ENCODE measurements at places on chromosomes 12 and 14.
A peak's percentile ranks its signal among the peaks of the same experiment; 100 is the strongest.

DNA sequence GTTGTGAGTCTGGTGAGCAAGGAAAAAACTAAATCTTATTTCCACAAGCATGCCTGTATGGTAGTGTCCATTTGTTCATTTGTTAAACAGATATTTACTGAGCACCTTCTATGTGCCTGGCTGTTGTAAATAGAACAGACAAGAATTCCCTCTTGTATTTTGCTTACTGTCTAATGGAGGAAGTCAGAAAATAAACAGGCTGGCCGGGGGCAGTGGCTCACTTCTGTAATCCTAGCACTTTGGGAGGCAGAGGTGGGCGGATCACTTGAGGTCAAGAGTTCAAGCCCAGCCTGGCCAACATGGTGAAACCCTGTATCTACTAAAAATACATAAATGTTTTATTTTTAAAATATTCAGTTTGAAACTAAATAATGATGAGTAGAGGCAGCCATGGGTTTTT lies 79.3 kb downstream of the GTF2A1 start:
- DNase-seq = no peak

- no peak for DNase-seq
Measured at GRCh38 chr14:60189923-60190840, 25.0 kb upstream of the DHRS7 start.

GRCh38 chr12:25197608-25198007 lies 2.6 kb downstream of the ETFRF1 start:
- no peak for DNase-seq

DNA sequence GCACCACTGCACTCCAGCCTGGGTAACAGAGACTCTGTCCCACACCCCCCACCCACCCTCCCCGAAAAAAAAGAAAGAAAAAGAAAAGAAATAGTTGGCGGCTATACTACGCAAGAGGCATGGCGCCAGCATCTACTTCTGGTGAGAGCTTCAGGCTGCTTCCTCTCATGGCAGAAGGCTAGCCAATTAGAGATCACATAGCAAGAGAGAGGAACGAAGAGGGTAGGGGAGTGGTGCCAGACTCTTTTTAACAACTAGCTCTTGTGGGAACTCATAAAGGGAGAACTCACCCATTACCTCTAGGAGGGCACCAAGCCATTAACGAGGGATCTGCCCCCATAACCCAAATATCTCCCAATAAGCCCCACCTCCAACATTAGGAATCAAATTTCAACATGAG lies 6.2 kb downstream of the DENND5B start:
- no peak for DNase-seq

DNA sequence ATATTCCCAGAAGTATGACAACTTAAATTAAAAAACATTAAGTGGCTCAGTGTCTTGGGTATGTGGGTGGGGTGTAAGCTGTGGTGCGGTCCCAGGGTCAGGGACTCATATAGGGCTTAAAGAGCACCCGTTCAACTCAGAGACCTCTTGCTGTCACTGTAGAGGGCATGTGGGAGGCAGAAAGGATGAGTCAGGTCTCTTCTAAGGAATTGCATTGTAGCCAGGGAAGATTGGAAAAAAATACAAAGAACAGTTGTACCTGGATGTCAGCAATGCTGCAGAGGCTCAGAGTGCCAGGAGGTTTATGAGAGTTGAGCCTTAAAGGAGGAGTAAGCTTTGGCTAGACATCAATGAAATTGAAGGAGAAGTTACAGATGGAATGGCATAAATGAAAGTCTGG lies 104.1 kb downstream of the MYRFL start:
- DNase-seq = no peak

- no peak for DNase-seq
Measured at GRCh38 chr12:119245904-119246494, 67.3 kb downstream of the HSPB8 start.

GRCh38 chr12:108853426-108853825 lies 4.0 kb downstream of the SSH1 start:
- DNase-seq = no peak

DNA sequence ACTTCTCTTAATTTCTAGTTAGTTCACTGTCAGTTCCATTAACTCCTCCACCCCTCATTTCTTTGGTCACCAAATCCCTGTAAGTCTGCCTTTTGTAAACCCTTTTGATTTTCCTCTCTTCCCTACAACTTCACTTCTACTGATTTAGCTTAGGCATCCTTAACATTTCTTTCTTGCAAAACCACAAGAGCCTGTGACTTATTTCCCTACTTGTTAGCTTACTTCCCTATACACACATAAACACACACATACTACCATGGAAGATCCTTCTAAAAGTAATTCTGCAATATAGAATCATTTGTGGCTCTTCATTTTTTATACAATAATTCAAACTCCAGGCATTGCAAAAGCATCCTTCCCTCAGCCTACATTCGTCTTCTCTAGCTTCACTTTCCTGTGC lies 494.3 kb upstream of the USP15 start:
- no peak for DNase-seq

DNA sequence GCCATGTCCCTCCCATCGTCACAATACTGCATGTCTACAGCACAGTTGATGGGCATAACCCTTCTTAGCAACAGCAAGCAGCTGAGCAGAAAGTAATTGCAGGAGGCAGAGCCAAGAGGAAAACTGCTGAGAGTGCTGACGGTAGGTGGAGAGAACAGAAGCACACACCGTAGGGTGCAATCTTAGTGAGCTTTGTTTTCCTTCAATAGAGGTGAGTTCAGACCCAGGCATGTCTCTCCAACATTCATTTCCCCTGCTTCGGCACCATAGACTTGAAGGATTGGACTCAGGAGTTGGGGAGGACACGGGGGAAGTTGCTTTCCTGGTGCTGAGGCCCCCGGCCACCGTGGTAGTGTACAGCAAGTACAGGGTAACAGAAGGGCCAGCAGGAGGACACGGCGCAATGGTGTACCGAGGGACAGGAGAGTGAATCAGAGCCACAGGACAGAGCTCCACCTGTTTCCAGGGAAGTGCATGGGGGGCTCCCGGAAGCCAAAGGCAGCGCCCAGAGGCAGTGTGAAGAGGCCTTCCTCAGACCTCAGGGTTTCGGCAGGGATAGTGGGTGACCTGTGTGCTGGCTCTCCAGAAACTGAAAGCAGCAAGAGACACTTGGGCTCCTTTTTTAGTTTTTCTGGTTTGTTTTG lies 36.3 kb upstream of the SINHCAF start:
- no peak for DNase-seq

DNA sequence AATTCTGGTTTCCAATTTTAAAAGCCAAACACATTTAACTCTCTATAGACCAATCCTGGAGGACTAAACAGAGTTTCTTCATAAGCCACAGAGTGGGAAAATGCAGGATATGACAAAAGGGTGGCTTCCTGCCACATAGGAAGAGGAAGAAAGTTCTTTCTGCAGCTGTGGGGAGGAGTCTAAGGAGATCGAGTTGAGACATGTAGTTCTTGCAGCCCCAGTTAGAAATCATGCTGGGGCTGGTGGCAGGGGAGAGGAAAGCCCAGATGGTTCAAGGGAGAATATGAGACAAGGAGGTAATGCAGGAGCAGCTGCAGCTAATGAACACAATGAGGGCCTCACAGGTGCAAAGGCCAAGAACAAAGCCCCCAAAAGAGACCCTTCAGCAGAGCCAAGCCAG lies 85.0 kb upstream of the ARID2 start:
- DNase-seq = peak; percentile 13

Measured in CD4-positive, alpha-beta T cell treated with Interferon alpha-2 for 1 hour (primary cell).